ENCODE measurements at places on chromosomes 12 and 14.
A peak's percentile ranks its signal among the peaks of the same experiment; 100 is the strongest.

GRCh38 chr14:60151715-60152114, 13.5 kb downstream of the DHRS7 start:
- no peaks in the 10 kb centered on the region for H3K27me3 ChIP-seq
- no peak overlapping the region for H3K4me3 ChIP-seq
- H3K36me3 ChIP-seq: peaks cover 41% of the 10 kb centered on the region
- DNase-seq: no peak
- H3K4me1 ChIP-seq: peaks cover 8% of the 10 kb centered on the region

- peaks cover 4% of the 10 kb centered on the region for H3K4me1 ChIP-seq
- peaks cover 6% of the 10 kb centered on the region for H3K36me3 ChIP-seq
- DNase-seq: no peak
- H3K4me3 ChIP-seq: no peak overlapping the region
These were observed 117.5 kb upstream of the EVL start for GRCh38 chr14:99947695-99948094.

DNA sequence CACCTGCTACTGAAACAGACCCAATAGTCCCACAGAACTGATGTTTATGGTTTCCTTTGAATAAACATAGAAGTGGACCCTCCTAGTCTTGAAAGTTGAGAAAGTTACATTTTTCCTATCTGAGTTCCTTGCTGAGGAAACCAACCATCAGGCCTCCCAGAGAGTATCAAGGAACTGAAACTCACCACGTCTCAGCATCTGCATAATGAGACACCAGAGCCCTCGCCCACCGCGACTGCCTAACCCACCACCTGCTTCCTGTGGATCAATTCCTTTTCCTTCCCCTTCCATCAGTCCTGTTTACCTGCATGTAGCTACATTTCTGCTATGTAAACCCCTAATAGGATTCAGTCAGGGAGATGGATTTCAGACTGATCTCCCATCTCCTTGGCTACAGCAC, 443.2 kb upstream of the TMEM132C start:
- no peak overlapping the region for H3K4me3 ChIP-seq
- H3K36me3 ChIP-seq: no peaks in the 10 kb centered on the region
- no peak overlapping the region for H3K27ac ChIP-seq
- DNase-seq: no peak
- H3K4me1 ChIP-seq: peaks cover 4% of the 10 kb centered on the region
- H3K27me3 ChIP-seq: peaks cover 7% of the 10 kb centered on the region

DNA sequence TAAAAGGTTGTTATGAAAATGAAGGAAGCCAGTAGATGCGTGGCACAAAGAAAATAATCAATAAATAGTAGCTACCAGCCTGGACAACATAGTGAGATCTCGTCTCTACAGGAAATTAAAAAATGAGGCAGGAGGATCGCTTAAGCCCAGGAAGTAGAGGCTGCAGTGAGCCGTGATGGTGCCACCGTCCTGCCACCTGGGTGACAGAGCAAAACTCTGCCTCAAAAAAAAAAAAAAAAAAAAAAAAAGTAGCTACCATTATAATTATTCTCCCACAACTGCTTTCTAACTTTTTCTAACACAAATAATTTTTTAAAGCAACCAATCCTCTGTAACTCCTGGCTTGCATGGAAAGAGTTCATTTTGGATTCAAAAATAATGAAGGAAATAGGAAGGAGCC, 133.0 kb downstream of the NDUFA12 start:
- H3K36me3 ChIP-seq: no peaks in the 10 kb centered on the region
- no peak for DNase-seq
- peaks cover 4% of the 10 kb centered on the region for H3K4me1 ChIP-seq
- H3K4me3 ChIP-seq: no peak overlapping the region
- peaks cover 57% of the 10 kb centered on the region for H3K27me3 ChIP-seq

DNA sequence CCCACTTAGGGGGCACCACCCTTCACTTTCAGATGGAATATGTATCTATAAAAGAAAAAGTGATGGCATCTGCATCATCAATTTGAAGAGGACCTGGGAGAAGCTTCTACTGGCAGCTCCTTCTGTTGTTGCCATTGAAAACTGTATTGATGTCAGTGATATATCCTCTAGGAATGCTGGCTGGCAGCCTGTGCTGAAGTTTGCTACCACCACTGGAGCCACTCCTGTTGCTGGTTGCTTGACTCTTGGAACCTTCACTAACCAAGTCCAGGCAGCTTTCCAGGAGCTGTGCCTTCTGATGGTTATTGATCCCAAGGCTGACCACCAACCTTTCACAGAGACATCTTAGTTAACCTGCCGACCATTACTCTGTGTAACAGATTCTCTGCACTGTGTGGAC, 44.7 kb downstream of the RIMKLB start:
- H3K36me3 ChIP-seq: peaks cover 41% of the 10 kb centered on the region
- H3K27ac ChIP-seq: no peak overlapping the region
- H3K27me3 ChIP-seq: no peaks in the 10 kb centered on the region
- no peak for DNase-seq
- no peaks in the 10 kb centered on the region for H3K4me1 ChIP-seq

- H3K36me3 ChIP-seq: peaks cover 52% of the 10 kb centered on the region
- peak overlapping the region; percentile 24 for H3K27ac ChIP-seq
- H3K4me1 ChIP-seq: peaks cover 6% of the 10 kb centered on the region
- H3K27me3 ChIP-seq: no peaks in the 10 kb centered on the region
- DNase-seq: no peak
- peak overlapping the region; percentile 3 for H3K4me3 ChIP-seq
These were observed 114.2 kb downstream of the PCNX1 start for GRCh38 chr14:71021347-71022011.

GRCh38 chr12:50953047-50953446, 703 bp downstream of the HIGD1C start:
- H3K27ac ChIP-seq: no peak overlapping the region
- no peaks in the 10 kb centered on the region for H3K36me3 ChIP-seq
- no peak overlapping the region for H3K4me3 ChIP-seq
- H3K27me3 ChIP-seq: no peaks in the 10 kb centered on the region

DNA sequence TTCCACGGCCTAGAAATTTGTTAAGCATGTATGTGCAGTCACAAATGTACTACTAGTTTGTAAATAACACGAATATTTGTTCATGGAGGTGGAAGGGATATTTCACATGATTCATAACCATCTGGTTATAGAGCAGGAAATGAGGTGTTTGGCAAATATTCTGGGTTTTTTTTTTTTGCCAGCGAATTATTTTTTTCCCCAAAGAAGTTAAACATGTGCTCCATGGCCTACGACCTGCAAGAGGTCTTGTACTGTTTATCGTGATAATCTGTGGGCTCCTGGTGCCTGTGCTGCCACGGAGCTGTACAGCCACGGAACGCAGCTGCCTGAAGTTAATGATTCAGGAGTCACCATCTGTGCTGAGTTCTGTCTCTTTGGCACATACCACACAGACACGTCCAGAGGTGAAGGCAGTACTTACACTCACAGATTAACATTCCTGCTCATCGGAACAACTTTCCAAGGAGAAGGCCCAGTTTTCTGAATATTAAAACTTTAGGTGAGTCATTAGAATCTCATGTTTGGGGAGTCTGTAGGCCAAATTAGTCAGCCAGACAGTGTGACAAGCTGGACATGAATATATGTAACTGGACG, 156.3 kb downstream of the TMX1 start:
- no peaks in the 10 kb centered on the region for H3K36me3 ChIP-seq
- H3K27ac ChIP-seq: peak overlapping the region; percentile 82
- no peak for DNase-seq
- H3K27me3 ChIP-seq: no peaks in the 10 kb centered on the region

All from type B pancreatic cell (in vitro differentiated cells).